ENCODE measurements at places on chromosomes 1 and 21.

DNA sequence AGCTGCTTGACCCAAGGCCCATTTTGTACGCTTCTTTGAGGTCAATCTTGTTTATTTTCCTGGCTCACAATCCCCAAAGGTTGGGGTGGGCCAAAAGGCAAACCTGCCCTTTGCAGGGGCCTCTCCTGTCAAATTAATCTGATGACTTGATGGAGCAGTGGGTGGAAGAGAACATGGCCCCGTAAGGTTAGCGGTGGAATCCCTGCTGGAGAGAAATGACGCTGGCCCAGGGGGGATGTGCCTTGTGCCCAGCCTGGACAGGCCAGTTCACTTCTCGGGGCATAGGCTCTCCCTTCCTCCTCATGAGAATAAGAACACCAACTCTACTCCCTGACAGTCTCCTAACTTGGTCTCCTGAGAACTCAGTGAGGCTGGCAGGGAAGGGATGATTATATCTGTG lies 40.5 kb downstream of the C1orf198 start:
- no peak for DNase-seq

DNA sequence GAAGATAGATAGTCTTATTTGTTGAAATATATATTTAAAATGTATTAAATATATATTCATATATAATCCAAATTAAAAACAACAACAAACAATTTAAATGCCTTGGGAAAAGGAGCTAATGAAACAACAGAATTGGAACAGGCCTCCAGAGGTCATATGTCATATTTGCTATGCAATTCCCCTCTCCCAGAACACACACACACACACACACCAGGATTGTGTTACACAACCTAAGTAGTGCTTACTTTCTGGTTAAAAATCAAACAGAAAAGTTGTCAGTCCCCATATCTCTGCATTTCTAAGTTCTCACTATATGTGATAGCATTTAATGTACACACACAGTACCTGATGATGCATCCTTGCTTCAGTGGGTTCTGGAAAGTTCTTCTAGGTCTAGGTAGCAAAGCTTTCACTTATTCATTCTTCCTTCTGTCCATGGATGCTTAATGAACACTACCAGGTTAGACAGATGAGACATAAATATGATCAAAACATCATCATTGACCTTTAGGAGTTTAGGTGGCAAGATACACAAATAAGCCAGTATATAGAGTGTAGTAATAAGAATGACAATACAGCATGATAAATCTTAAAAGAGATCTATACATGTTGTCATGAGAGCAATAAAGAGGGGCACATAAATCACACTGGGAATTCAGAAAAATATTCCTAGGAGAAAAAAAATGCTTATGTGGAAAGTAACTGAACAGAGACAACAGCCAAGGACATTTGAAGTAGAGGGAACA lies 662.8 kb downstream of the PTPRC start:
- DNase-seq: no peak

GRCh38 chr1:223531742-223532341 lies 133.7 kb downstream of the CAPN8 start:
- DNase-seq: peak; percentile 40

DNA sequence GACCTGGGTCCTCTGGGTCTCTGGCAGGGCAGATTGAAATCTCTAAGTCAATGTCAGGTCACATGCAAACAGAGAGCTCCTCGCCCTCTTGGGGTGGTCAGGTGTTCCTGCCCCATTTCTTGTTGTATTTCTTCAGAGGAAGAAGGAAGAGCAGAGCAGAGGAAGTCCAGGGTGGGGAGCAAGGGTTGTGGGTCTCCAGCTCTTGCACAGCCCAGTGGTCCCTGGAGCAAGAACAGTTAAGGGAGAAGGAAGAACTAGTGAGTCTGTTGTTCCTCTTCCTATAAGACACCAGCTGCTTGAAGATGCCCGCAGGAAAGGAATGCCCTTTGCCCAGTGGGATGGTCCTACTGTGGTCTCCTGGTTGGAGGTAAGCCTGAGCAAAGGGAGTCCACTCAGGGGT lies 26.3 kb downstream of the MYOG start:
- DNase-seq: no peak

GRCh38 chr1:65149351-65150107 lies 1.5 kb downstream of the AK4 start:
- peak; percentile 46 for DNase-seq

- no peak for DNase-seq
Measured at GRCh38 chr1:53526451-53527101, 67.4 kb downstream of the DMRTB1 start.

DNA sequence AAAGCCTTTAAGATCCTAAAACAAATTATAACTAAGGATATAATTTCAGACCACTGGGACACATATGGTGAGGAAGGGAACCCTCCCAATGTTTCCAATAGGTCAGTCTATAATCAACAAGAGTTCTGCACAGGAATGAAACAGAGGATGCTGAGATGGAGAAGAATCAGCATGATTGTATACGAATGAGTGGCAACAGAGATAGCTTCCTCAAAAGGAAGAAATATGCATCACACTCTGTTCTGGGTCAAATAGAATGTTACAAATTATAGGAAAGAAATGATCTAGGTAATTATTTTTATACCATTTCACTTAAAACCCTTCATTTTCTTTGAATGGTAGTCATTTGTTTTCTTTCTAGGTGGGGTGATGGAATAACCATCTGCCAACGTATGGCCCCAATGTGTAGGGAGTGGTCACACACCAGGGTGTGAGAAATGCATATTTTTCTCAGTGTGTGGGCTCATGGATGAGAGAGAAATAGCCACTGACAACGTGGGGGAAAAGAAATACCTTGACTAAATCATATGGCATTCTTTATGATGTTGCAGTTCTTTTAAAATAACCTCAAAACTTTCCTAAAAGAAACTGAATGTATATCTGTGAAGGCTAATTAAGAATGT lies 104.6 kb upstream of the IVNS1ABP start:
- no peak for DNase-seq

DNA sequence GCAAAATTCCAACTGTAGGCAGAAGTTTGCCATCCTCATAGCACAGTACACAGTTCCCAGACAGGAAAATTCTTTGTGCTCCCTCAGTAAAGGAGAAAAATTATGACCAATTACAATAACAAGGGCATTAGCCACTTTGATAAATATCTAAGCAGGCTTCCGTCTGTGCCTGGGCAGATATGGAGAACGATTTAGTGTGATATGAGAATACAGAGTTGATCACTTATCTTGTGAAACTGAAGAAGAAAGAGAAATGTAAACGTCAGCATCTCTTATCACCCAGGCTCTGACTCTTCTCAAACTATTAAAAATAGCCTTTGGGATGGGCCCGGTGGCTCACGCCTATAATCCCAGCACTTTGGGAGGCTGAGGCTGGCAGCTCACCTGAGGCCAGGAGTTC lies 54.5 kb upstream of the TIAM1 start:
- DNase-seq: no peak

- no peak for DNase-seq
Measured at GRCh38 chr1:232335741-232336293, 294.1 kb downstream of the SIPA1L2 start.

DNA sequence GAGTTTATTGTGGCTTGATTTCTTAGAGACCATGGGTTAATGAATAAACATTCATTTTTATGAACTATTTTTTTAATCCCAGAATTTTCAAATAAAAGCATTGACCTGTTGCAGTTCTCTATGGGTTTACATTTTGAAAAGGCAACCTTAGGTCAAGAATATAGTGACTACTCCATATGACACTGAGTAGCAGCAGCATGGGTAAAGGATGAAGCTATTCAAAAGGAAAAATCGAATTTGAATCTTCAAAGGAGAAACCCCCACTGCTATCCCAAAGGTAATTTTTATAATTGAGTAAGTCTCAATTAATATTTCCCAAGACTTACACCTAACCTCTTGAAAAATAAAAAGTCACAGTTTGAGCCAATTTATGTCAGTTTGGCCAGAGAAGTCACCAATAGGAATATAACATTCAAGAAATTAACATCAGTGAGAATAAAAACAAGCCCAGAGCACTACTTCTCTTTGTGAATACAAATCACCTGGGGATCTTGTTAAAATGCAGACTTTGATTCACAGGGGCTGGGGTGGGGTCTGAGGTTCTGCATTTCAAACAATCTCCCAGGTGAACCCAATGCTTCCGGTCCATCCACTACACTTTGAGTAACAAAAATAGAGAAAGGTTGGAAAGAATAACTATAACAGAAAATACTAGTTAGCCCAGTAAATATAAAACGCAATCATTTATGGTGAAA lies 39.8 kb downstream of the USP1 start:
- no peak for DNase-seq

- DNase-seq: no peak
Measured at GRCh38 chr1:111647736-111648135, 28.1 kb downstream of the RAP1A start.

DNA sequence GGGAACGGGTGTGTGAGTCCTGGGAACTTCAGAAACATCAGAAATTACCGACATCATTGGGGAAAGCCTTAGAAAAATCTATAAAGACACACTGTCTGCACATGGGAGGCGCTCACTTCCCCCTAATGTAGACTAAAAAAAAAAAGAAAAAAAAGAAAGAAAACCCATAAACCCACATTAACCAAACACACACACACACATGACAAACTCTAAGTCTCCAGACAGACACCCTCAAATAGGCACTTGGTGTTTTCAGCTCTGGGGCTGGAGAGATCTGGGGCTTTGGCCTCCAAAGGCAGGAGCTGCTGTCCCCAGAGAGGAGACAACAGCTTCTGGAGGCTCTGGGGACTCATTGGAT lies 13.2 kb upstream of the SDHB start:
- no peak for DNase-seq

- DNase-seq: no peak
Measured at GRCh38 chr1:31127266-31127665, 61.7 kb upstream of the PUM1 start.

DNA sequence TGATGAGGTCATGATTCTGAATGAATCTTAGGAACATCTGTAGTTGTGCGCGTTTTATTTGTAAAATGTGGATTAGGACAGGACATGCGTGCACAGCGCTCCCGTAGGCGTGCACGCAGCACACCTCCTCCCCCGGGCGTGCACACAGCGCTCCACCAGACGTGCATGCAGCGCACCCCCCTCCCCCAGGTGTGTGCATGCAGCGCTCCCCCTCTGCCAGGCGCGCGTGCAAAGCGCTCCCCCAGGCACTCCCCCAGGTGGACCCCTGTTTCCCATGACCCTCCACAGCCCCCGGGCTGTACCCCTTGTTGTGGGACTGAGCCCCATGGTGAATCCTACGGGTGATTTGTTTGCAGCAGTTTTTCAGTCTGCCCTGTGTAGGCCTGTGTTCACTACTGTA lies 61.6 kb downstream of the S100B start:
- DNase-seq: no peak

GRCh38 chr1:197356723-197357533 lies 88.9 kb downstream of the CRB1 start:
- peak; percentile 54 for DNase-seq

DNA sequence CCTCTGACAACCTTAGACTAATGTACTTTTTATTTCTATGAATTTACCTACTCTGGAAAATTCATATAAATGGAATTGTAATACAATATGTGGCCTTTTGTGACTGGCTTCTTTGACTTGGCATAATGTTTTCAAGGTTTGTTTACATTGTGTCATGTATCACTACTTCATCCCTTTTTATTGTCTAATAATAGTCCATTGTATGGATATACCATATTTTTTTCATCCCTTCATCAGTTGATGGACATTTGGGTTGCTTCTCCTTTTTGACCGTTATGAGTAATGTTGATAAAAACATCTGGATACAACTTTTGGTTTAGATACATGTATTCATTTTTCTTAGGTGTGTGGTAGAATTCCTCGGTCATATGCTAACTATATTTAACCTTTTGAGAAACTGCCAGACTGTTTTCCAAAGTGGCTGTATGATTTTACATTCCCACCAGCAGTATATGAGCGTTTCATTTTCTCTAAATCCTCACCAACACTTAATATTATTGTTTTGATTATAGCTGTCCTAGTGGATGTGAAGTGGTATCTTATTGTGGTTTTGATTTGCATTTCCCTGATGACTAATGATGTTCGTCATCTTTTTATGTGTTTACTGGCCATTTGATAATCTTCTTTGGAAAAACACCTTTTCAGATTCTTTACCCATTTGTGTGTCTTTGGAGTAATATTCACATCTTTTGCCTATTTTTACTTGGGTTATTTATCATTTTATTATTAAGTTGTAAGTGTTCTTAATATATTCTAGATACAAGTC lies 3.5 kb downstream of the RO60 start:
- DNase-seq: no peak

DNA sequence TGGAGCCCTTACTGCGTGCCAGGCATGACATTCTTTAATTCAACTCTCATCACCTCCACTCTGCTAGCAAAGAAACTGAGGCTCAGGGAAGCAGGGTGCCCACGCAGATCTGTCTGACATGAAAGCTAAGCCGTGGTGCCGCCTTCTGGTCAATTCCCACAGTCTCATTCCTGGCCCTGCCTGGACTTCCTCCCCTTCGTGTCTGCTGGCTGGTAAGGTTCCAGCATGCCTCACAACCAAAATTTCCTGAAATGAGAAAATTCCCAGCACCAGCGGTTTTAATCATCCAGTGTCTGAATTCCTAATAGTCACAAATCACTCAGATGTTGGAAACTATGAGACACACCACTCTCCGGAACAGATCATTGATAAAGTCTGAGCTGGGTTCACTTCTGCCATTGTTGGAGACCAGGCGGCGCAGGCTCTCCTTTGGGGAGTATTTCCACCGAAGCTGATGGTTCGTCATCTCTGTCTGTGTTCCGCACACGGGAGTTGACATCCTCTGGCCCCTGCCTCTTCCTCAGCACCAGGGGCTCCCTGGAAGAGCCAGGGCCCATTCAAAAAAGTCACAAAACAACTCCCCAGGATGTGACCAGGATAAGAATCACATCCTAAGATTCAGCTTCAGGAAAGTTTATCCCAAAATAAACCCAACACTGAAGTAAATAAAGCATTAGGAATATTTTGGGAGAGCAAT lies 167.7 kb downstream of the PLPP3 start:
- no peak for DNase-seq

DNA sequence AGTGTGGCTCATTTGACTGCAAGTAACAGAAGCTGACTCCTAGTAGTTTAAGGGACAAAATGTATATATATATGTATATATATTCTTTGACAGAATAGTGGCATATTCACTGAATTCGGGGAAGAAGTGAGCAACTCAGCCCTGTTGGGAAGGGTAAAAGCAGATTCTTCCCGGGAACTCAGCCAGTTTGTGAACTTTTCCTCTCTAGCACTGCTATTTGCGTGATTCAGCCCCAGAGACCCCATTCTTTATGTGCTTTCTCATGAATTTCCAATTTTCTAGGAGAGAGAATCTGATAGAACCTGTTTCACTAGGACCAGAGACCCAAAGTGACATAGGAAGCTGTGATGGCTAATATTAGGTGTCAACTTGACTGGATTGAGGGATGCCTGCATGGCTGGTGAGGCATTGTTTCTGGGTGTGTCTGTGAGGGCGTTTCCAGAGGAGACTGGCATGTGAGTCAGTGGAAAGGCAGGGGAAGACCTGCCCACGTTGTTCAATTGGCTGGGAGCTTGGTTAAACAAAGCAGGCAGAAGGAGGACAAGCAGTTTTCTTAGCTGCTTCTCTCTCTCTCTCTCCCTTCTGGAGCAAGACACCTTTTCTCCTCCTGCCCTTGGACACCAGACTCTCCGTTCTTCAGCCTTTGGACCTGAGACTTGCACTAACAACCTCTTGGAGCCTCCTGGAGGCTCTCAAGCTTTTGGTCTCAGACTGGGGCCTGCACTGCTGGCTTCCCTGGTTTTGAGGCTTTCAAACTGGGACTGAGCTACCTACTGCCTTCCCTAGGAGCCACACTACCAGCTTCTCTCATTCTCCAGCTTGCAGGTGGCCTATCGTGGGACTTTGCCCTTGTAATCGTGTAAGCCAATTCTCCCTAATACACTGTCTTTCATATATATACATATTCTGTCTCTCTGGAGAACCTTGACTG lies 93.4 kb upstream of the KCNK1 start:
- DNase-seq: peak; percentile 90
